ENCODE measurements at places on chromosomes 7 and 10. TPM values are rescaled to one million over a fixed set of nuclear protein-coding genes. Genes with fewer than 3 reads are reported as not detected.

CNNM1 gene
- total RNA-seq, result 0.90 TPM

ANKRD2 gene
- total RNA-seq, result not detected

SFRP5 gene
- 5.1 TPM for total RNA-seq

SCART1 gene
- 0.59 TPM for total RNA-seq

SNCG gene
- total RNA-seq, result 4.0 TPM

GRCh38 chr7:101306307-101306706, 15.3 kb downstream of the IFT22 start:
- no peaks in the 10 kb centered on the region for H3K27me3 ChIP-seq
- no peak overlapping the region for H3K27ac ChIP-seq
- DNase-seq, result no peak

DNA sequence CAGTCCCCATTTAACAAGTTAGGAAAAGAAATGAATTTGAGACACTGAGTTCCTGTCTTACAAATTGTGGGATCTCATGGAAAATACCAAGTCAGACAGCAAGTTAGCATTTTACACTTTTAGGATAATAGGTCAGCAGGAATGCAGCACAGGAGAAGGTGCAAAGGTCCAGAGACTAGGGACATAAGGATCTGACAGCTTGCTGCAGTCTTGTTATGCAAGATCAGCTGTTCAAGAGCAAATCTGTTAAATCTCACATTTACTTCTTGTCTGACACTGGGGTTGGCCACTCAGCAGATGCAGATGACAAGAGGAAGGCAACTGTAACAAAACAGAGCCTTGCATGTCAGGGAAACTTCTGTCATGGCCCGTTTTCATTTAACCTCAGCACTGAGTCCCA, 239.6 kb downstream of the PHF14 start:
- no peak overlapping the region for H3K27ac ChIP-seq
- no peaks in the 10 kb centered on the region for H3K4me1 ChIP-seq
- no peaks in the 10 kb centered on the region for H3K27me3 ChIP-seq
- H3K36me3 ChIP-seq, result no peaks in the 10 kb centered on the region
- DNase-seq, result no peak

DNA sequence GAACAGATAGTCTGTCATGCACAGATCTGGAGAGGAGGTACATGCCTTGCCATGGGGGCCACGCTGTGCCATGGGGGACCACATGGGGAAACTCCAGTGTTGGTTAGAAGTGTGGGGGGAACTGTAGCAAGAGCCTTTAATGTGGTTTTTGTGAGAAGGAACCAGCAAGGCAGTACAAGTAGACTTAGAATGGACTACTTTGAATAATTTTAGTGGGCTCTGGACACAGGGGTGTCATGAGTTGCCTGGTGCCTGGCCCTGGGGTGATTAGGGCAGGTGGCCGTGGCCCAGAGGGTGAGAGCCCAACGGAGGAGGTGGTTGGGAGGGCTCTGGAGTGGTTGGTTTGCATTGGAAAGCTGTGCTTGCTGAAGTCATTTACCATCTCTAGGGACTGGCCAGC, 77.2 kb downstream of the CXCL12 start:
- no peak overlapping the region for H3K27ac ChIP-seq
- DNase-seq, result no peak
- H3K36me3 ChIP-seq, result no peaks in the 10 kb centered on the region
- H3K4me3 ChIP-seq, result no peak overlapping the region
- peaks cover 25% of the 10 kb centered on the region for H3K27me3 ChIP-seq

- no peaks in the 10 kb centered on the region for H3K27me3 ChIP-seq
- DNase-seq, result peak; percentile 81
- H3K36me3 ChIP-seq, result no peaks in the 10 kb centered on the region
- no peak overlapping the region for H3K4me3 ChIP-seq
- no peak overlapping the region for H3K27ac ChIP-seq
Observed at GRCh38 chr10:59865101-59865500, 41.3 kb downstream of the CCDC6 start.

- DNase-seq, result no peak
- H3K27ac ChIP-seq, result no peak overlapping the region
- H3K4me1 ChIP-seq, result peaks cover 12% of the 10 kb centered on the region
- no peaks in the 10 kb centered on the region for H3K36me3 ChIP-seq
- no peak overlapping the region for H3K4me3 ChIP-seq
- peaks cover 87% of the 10 kb centered on the region for H3K27me3 ChIP-seq
Observed at GRCh38 chr7:96144260-96144526, 177.7 kb downstream of the SLC25A13 start.

DNA sequence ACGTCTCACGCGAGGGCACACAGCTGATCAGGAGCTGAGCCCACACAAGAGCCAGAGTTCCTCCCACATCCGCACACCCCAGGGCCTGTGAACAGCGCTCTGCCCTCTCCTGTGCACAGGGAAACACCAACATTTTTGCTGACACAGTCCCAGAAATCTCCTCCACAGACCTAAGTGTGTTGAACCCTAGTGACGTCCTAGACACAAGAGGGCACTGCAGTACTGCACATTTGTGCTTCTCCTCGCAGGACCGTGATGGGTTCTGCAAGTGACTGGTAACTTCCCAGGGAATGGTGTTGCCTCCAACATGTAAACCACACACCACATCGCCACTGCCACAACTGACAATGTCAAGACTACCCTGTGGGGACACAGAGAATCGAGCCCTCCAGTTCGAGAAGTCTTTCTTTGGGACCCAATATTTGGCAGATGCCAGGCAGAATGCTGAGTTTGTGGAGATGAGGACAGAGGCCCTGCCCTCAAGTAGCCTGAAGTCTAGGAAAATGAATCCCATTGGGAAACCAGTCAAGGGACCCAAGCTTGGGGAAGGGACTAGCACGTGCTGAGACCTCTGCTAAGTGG, 170.3 kb downstream of the PAXIP1 start:
- no peak overlapping the region for H3K4me3 ChIP-seq
- H3K27me3 ChIP-seq, result no peaks in the 10 kb centered on the region
- no peak overlapping the region for H3K27ac ChIP-seq
- no peaks in the 10 kb centered on the region for H3K4me1 ChIP-seq
- 0 out of 2 replicates have a peak, but pooled peaks cover 6% of the 10 kb centered on the region for H3K36me3 ChIP-seq
- no peak for DNase-seq

DNA sequence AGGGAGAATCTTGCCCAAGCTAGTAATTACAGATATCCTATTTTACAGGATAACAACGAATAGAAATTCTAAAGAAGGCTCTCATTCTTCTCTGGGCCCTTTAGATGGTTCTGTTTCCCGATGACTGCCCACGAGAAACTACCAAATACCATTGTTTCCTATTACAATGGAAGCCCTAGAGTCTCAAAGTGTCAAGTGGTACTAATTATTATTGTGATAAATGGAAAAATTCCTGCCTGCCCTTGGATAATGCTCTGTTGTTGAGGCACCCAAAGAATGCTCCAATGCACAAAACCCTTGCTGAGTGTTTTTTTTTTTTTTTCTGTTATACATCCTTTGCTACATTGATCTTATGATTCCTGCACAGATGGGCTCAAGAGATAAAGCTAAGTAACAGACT, 504.5 kb downstream of the XPNPEP1 start:
- H3K4me3 ChIP-seq, result no peak overlapping the region
- peaks cover 8% of the 10 kb centered on the region for H3K4me1 ChIP-seq
- no peaks in the 10 kb centered on the region for H3K27me3 ChIP-seq
- no peak overlapping the region for H3K27ac ChIP-seq
- DNase-seq, result no peak

- no peak overlapping the region for H3K27ac ChIP-seq
- DNase-seq, result no peak
- H3K4me1 ChIP-seq, result no peaks in the 10 kb centered on the region
- H3K36me3 ChIP-seq, result no peaks in the 10 kb centered on the region
Observed at GRCh38 chr7:155255071-155255470, 42.6 kb upstream of the INSIG1 start.

- no peaks in the 10 kb centered on the region for H3K36me3 ChIP-seq
- H3K4me1 ChIP-seq, result no peaks in the 10 kb centered on the region
- no peak overlapping the region for H3K4me3 ChIP-seq
- no peak for DNase-seq
- H3K27me3 ChIP-seq, result no peaks in the 10 kb centered on the region
- H3K27ac ChIP-seq, result no peak overlapping the region
Observed at GRCh38 chr7:79312022-79312421, 141.4 kb downstream of the MAGI2 start.

GRCh38 chr7:36851382-36851781, 127.1 kb upstream of the AOAH start:
- H3K27me3 ChIP-seq, result no peaks in the 10 kb centered on the region
- H3K4me3 ChIP-seq, result no peak overlapping the region
- H3K4me1 ChIP-seq, result no peaks in the 10 kb centered on the region
- no peak overlapping the region for H3K27ac ChIP-seq
- DNase-seq, result no peak

- DNase-seq, result peak; percentile 75
- peaks cover 43% of the 10 kb centered on the region for H3K4me1 ChIP-seq
- H3K27me3 ChIP-seq, result no peaks in the 10 kb centered on the region
Observed at GRCh38 chr10:5416981-5417380, 4.6 kb downstream of the NET1 start.

DNA sequence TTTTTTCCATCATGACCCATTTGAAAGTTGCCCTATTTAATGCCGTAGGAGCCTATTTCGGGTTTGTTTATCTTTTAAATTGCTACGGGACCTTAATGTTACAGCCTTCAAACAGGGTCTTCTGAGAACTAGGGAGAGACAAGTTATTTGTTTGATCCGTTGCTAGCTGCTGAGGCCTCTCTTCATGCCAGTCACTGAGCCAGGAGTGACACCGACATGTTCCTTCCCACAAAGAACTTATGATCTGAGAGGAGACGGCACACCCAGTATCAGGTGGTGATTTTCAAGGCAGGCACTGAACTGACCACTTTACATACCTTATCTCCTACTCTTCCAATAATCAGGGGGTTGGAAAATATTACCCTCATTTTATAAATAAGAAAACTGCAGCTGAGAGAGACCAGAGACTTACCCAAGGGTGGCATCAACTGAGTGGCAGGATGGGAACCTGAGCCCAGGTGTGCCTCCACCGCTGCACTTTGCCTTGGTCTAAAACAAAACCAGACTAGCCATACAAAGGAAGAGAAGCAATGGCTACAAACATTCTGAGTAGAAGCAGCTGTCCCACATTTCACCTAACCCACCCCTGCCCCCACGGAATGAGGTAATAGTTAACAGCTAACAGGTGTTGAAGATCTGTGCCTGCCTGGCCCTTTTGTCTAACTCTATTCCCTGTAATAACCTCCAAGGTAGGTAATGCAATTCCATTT, 40.5 kb downstream of the PPP1R3C start:
- no peak overlapping the region for H3K4me3 ChIP-seq
- DNase-seq, result no peak
- no peaks in the 10 kb centered on the region for H3K4me1 ChIP-seq
- no peaks in the 10 kb centered on the region for H3K27me3 ChIP-seq
- no peak overlapping the region for H3K27ac ChIP-seq

GRCh38 chr7:149422914-149423301, 38.0 kb downstream of the ZNF777 start:
- H3K27me3 ChIP-seq, result peaks cover 25% of the 10 kb centered on the region
- peak overlapping the region; percentile 86 for H3K4me3 ChIP-seq
- no peak overlapping the region for H3K27ac ChIP-seq
- peak; percentile 49 for DNase-seq

GRCh38 chr10:119516381-119517234, 25.9 kb downstream of the RGS10 start:
- 0 out of 2 replicates have a peak overlapping the region, but pooled peaks have one; percentile 32 for H3K27ac ChIP-seq
- H3K4me1 ChIP-seq, result peaks cover 5% of the 10 kb centered on the region
- H3K4me3 ChIP-seq, result no peak overlapping the region
- H3K27me3 ChIP-seq, result no peaks in the 10 kb centered on the region

- H3K4me3 ChIP-seq, result no peak overlapping the region
- H3K27me3 ChIP-seq, result no peaks in the 10 kb centered on the region
- DNase-seq, result no peak
- no peaks in the 10 kb centered on the region for H3K4me1 ChIP-seq
- no peaks in the 10 kb centered on the region for H3K36me3 ChIP-seq
Observed at GRCh38 chr7:96400518-96400917, 78.6 kb upstream of the SLC25A13 start.

DNA sequence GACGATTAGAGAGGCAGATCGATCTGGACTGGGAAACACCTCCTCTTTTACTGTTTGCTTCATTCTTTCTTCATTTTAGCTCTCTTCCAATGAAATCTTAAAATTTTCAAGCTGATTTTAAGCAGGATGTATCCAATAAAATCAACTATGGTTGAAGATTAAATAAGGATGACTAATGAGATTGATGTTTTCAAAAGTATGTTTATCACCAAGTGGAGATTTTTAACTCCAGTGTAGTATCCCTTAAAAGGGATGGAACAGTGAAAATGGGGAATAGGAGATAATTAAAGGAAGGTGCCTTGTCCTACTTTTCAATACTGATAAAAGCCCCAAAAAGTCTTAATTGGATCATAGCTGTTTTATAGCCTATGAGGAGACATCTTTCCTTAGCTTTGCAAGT, 11.6 kb upstream of the LIPF start:
- H3K4me3 ChIP-seq, result no peak overlapping the region
- no peak overlapping the region for H3K27ac ChIP-seq
- no peaks in the 10 kb centered on the region for H3K36me3 ChIP-seq
- H3K27me3 ChIP-seq, result no peaks in the 10 kb centered on the region

- H3K4me3 ChIP-seq, result no peak overlapping the region
- no peak overlapping the region for H3K27ac ChIP-seq
- H3K4me1 ChIP-seq, result peaks cover 7% of the 10 kb centered on the region
- DNase-seq, result no peak
- H3K36me3 ChIP-seq, result no peaks in the 10 kb centered on the region
Observed at GRCh38 chr7:1659696-1660095, 10.4 kb upstream of the ELFN1 start.

GRCh38 chr7:106493041-106493731, 167.8 kb downstream of the CCDC71L start:
- no peak for DNase-seq
- H3K36me3 ChIP-seq, result no peaks in the 10 kb centered on the region
- no peaks in the 10 kb centered on the region for H3K27me3 ChIP-seq
- H3K4me1 ChIP-seq, result no peaks in the 10 kb centered on the region

DNA sequence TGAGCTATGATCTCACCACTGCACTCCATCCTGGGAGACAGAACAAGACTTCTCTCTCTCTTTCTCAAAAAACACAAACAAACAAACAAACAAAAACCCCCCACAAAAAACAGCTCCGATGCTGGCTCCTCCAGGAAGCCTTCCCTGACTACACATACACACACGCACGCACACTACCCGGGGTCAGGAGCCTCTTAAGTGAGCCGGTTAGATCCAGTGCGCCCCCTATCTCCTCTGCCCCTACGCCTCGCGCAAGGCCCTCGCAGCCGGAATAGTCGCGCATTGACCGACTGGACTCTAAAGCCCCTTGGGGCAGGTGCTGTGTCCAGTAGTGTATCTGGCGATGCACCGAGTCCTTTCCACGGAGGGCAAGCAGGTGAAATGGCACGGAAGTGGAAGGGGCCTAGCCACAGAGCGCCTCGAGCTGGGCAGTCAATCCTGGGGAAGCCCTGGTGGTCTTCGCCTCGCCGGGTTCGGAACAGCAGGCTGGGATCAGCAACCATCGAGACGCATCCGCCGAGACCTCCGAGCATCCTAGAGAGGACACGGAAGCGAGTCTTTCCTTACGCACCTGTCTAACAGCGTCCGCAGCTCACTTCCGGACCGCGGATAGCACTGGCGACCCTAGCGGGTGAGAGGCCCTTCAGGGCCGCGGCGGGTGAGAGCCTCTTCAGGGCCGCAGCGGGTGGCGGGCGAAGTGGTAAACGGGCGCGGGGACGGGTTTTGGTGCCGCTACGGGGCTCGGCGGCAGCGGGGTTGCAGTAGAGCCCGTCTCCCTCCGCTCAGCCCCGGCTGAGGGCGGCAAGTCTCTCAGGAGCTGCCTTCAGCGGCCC, at the start of gene ZSCAN25:
Gene ZSCAN25, plus strand, starts transcription at position 588 of the 833 bp plus-strand sequence. CDS start 2,661 bp downstream, outside the sequence.
- peak; percentile 98 for DNase-seq
- peak within 1 kb of the TSS; percentile 94 for H3K4me3 ChIP-seq
- peaks cover 12% of the 10 kb centered on the region for H3K36me3 ChIP-seq

Data from GM23338 (cell line).